Substantia nigra (tissue), 51 donors: ENCODE measurements at places on chromosomes 11 and 22.
A peak's percentile ranks its signal among the peaks of the same experiment; 100 is the strongest.

- DNase-seq = no peak
Observed at GRCh38 chr11:12043221-12043620, 34.8 kb upstream of the DKK3 start.

- DNase-seq = no peak
Observed at GRCh38 chr11:131669401-131669780, 299.0 kb downstream of the NTM start.

GRCh38 chr11:96875712-96876111 lies 485.9 kb downstream of the JRKL start:
- DNase-seq = no peak

- no peak for DNase-seq
Observed at GRCh38 chr11:532986-533585, 2.3 kb downstream of the HRAS start.

DNA sequence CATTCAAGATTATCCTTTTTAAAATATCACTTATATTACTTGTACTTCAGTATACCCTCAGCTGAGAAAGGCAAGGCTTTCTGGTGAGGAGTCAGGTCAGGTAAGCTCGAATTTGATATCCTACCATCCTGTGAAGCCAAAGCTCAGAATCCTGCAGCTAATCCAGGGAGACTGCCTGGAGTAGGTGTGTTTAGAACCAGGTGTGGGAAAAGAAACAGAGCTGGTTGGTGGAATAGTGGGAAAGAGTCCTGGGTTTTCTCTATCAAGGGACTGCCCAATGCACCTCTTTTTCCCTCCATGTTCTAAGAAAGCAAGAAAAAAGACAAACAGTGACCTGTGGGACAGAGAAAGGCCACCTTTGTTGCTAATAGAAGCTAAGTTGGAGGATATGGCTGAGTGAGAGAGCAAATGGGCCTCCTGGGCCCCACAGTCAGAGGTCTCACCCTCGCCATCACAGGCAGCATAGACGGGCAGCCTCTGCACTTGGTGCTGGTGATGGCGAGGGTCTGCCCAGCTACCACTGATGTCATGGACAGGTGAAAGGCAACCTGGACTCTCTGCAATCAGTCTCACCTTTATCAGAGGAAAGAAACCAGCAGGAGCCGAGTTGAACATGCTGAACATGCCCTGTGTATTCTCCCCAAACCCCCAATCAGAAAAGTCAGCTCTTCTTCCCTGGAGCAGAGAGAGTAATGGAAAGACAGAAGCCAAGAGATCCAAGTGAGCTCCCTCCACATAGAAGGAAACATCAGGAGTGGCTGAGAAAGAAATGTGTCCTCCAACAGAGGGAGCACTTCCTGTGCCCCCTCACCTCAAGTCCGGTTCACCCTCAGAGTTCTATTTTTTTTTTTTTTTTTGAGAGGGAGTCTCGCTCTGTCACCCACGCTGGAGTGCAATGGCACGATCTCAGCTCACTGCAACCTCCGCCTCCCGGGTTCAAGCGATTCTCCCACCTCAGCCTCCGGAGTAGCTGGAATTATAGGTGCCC lies 491.3 kb downstream of the BUD13 start:
- DNase-seq = no peak

DNA sequence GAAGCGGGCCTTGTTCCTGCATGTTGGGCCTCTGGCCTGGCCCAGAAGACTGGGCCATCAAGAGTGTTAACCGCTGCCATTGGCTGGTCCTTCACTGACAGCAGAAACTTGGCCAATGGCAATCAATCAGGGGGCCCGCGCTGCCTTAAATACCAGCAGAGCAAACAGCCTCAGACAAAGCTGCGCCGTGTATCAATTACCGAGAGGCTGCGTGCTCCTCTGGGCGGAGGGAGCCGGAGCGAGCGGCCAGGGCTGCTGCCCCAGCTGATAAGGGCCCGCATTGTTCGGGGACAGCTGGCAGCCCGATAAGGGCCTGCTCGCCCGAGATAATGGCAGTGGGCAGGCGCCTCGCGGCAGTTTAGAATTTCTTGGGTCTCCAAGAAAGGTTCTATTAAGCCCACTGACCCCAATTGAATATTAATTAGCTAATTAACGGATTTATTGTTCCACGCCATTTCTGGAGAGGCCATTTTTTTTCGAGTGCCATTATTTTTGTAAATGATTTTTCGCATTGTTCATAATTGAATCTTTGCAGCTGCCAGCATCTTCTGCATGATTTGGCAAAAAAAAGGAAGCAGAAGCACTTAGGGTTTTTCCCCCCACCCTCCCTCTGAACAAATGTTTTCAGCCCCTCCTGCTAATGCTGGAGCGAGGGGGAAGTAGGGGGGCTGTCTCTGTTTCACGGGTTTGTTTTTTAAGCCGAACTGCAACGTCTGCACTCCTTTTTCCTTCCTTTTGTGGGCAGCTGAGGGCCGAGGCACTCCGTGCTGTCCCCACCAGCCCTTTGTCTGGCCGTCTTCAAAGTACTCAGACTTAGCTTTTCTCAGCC lies 37.6 kb upstream of the RIC3 start:
- DNase-seq = no peak

DNA sequence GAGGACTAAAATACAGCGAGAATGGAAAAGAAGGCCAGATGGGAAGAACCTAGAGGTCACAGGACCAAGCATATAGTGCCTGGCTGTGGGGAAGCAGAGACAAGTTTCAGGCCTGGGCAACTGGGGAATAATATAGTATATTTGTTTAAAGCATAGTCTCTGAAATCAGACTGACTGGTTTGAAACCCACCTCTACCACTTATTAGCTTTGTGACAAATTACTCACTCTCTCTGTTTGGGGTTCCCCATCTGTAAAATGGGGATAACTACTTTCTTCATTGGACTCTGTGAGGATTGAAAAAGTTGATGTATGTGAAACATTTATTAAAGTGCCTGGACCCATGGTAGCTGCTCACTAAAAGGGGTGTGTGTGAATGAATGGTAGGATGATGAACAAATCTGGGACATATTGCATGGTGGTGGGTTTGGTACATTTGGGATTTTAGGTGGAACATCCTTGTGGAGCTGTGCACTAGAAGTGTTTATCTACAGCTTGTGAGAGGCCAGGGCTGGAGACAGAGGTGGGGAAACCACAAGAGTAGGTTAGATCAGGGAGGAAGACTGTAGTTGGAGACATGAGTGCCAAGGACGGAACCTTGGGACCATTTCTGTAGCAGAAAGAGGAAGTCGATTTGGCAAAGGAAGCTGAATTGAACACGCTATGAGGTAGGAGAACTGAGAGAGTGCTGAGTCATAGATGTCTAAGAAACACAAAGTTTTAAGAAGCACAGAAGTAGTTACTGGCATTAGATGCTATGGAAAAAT lies 52.6 kb downstream of the SWAP70 start:
- no peak for DNase-seq

- no peak for DNase-seq
Observed at GRCh38 chr11:38191101-38191500, 1593.1 kb upstream of the RAG2 start.

GRCh38 chr11:27075655-27076054 lies 35.0 kb downstream of the BBOX1 start:
- DNase-seq = no peak

DNA sequence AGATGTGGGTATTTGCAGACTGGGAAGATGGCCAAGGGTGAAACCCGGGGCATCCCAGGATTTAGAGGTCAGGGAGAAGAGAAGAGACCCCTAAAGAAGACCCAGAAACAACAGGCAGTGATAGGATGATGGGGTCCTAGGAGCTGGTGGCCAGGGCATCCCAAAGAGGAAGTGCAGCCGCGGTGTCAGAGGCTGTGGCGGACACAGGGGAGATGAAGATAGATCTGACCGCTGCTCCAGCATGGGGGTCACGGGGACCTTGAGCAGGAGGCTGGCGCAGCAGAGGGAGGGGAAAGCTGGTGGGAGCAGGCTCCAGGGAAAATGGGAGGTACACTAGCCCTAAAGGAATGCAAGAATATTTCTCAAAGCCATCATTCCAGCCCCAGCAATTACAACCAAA lies 47.3 kb downstream of the CTTN start:
- DNase-seq = no peak

DNA sequence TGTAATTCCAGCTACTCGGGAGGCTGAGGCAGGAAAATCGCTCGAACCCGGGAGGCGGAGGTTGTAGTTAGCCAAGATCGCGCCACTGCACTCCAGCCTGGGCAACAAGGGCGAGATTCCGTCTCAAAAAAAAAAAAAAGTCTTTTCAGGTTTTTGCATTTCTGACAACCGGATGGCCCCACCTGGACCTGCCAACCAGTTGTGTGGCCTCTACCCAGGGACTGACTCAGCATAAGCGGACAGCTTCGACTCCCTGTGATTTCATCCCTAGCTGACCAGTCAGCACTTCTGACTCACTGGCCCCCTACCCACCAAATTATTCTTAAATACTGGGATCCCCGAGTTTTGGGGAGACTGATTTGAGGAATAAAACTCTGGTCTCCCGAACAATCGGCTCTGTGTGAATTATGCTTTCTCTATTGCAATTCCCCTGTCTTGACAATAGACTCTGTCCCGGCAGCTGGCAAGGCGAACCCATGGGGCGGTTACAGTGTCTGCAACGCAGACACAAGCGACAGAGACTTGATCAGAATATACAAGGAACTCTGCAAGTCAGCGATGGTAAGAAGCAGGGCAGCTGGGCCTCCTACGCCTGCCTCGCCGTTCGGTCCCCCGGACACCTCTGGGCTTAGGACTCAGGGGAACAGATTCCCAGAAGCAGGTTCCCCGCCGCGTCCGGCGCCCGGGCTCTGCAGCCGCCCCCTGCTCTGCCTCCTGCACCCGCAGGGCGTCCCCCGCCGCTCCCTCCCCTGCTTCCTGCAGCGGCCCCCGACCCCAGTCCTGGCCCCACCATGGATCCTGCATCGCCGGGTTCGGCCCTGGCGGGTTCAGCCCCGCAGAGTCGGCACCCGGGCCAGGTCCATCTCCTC lies 741 bp upstream of the TALDO1 start:
- peak; percentile 77 for DNase-seq

DNA sequence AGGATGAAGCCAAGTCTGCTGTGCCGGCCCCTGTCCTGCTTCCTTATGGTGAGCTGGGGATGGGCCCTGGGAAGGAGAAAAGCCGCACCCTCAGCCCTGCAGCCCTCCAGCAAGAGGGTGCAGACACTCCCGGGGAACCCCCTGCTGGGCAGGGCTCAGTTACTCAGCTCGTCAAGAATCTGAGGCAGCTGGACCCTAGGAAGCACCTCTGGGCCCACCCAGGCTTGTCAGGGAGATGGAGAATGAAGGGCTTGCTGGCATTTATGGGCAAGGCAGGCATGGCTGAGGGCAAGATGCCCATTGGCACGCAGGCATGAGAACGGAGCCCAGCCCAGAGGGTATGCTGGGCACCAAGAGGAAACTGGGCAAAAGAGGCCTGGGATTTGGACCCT lies 12.9 kb downstream of the RELT start:
- no peak for DNase-seq
